Activated gamma-delta T cell (primary cell): ENCODE measurements at places on chromosomes 11 and 22.

DNA sequence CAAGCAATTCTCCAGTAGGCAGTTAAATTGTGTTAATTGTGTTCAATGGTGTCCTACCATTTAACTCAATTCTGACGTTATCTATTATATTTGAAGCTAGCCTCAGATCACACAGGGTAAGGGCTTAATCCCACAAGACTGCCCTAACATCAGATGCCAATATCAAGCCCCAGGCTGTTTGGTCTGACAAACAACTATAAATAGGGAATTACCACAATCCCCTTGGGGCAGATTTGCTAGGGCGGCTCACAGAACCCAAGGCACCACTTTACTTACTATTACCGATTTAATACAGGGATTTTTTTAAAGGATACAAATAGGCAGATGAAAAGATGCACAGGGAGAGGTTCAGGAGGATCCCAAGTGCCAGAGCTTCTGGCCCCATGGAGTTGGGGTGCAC, 678.4 kb downstream of the OPCML start:
- no peak for DNase-seq

GRCh38 chr11:94749369-94749768, 18.8 kb upstream of the AMOTL1 start:
- DNase-seq, result no peak

DNA sequence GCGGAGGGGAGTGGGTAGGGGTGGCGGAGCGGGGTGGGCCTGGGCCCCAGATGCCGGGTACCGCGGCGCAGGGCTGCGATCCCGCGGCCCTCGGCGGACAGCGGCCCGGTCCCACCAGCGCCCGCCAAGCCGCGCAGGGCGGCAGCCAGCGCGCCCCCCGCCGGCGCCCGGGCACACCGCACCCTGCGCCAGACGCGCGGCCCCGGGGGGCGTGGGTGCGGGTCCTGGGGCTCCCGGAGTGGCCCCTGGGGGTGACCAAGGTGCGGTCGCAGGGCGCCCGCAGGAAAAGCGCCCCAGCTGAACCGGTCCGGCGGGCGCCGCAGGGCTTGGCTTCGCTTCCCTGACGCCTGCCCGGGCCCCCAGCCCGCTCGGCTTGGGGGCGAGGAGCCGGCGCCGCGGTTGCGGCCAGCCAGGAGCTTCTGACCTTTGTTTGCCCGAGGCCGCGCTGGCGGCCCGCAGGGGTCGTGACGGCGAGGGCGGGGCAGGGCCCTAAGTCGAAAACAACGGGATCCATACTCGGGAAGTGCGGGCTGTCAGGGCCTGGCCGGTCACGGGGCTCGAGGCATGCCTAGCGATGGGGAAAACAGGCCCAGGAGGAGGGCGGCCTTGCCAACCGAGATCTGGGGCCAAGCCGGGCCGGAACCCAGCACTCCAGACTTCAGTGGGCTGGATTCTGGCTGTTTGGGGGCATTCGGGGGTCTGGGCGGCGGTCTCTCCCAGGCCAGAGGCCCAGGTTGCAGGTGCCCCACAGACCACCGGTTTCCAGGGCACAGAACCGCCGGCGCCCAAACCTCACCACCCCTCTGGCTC, 581 bp upstream of the AP5B1 start:
- DNase-seq, result no peak

GRCh38 chr11:74341921-74342320, 30.5 kb upstream of the P4HA3 start:
- no peak for DNase-seq

- DNase-seq, result no peak
Observed at GRCh38 chr22:49433717-49434611, 393.7 kb downstream of the BRD1 start.

- no peak for DNase-seq
Observed at GRCh38 chr11:119858288-119858687, 129.3 kb upstream of the NECTIN1 start.

DNA sequence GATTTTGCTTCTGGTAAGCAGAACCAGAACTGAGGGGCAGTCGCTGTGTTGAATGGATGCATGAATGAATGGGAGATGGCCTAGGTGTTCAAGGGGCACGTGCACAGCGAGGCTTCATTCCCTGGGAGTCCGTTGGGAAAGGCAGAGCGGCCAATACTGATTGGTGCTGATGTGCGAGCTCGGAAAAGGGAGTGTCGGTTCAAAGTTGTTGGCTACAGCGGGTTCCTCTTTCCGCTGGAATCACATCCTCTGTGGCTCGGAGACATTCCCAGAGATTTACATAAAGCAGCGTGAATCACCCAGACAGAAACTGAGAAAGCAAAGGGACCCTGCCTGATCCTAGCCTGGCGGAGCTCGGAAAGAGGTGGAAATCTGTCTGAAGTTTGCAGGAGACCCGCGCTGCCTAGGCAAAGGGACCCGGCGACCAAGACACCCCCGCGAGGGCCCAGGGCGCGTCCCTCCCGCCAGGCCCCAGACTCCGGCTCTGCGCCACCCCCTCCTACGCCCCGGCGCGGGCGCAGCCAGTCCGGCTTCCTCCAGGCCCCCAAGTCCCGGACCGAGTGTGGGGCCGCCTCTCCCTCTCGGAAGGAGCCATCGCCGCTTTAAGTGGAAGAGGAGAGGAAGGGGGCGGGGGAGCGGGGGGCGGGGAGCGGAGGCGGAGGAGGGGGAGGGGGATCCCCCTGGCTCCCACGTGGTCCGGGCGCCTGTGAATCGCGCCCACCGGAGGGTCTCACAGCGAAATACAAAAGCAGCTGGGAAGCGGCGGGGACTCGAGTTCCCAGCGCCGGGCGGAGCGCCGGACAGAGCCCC, at the start of gene FJX1:
Gene FJX1, plus strand, starts transcription at position 774 of the 810 bp plus-strand sequence. CDS start 177 bp downstream, outside the sequence.
- DNase-seq, result no peak

DNA sequence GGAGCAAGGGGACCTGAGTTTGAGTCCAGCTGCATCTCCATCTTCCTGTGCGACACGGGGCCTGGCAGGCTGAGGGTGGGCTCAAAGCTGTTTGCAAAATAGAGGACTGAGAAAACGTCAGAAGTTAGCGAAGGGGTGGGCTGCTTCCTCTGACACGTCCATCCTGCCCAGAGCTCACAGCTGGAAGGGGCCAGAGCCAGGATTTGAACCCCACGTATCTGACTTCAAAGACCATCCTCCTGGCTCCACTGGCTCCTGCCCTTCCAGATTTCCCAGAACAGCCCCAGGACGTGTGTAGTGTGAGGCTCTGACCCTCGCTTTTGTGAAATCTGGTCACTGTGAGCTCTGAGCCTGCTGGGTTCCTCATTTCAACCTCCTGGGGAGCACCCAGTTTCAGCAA, 56.3 kb downstream of the CD82 start:
- DNase-seq, result no peak

GRCh38 chr11:95778699-95779098, 10.9 kb downstream of the FAM76B start:
- no peak for DNase-seq

DNA sequence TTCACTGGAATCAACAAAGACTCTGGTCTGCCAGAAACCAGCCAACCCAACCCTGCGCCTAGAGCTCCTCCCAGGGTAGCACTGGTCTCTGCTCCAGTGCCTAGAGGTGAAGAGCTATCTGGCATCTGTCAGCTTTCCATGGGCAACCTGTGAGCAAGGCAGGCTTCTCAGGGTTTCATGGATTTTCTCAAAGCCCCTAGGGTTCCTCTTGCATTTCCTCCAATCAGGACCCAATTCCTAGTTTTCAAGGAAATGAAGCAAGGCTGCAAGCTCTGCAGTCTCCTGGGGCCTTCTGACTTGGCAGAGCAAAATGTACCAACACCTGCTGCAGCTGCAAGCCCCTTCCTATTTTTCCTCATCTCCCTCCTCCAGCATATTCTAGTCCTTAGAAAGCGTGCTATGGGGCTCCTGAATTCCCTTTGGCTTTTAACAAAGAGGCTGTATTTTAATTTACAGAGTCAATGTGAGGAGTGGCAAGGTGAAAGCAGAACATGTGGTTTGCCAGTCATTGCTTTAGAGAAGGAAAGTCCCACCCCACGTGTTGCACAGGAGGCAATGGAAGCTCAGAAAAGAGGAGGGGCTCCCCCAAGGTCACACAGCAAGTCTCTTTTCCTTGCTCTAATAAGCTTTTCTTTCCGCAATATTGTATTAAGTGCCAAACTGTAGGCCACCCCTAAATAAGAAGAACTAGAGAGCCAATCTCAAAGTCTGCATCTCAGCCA, 33.0 kb upstream of the RIC3 start:
- no peak for DNase-seq

GRCh38 chr11:30992513-30992849, 377.1 kb downstream of the DCDC1 start:
- no peak for DNase-seq

DNA sequence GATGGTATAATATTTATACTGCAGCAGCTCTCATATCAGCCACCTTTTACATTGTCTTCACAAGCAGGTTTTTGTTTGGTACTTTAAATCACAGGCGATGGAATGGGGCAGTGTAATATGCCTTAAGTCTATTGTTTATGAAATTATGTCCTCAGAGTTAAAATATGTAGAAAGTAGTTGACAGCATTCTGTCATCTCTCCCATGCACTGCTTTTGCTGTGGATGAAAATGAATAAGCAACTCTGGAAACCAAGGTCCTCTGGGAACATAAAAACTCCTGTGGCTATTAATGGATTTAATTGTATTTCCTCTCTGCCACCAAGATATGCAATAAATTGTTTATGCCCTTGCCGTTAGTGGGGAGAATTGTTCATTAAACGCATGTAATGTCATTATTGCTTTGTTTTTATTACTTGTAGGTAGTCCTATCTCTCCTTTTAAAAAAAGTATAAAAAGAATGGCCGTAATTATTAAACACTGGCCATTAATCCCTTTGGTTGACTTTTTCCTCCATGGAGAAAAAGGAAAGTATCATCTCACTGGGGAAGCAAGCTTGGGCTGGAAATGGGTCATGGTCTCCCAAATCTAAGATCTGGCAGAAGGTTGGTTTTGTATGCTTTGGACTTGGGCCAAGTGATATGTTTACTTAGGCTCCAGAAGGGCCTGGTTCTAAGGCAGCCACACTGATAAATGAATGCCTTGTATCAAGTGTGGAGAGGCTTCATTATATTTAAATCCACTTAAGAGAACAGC, 13.1 kb downstream of the PACS1 start:
- DNase-seq, result no peak

DNA sequence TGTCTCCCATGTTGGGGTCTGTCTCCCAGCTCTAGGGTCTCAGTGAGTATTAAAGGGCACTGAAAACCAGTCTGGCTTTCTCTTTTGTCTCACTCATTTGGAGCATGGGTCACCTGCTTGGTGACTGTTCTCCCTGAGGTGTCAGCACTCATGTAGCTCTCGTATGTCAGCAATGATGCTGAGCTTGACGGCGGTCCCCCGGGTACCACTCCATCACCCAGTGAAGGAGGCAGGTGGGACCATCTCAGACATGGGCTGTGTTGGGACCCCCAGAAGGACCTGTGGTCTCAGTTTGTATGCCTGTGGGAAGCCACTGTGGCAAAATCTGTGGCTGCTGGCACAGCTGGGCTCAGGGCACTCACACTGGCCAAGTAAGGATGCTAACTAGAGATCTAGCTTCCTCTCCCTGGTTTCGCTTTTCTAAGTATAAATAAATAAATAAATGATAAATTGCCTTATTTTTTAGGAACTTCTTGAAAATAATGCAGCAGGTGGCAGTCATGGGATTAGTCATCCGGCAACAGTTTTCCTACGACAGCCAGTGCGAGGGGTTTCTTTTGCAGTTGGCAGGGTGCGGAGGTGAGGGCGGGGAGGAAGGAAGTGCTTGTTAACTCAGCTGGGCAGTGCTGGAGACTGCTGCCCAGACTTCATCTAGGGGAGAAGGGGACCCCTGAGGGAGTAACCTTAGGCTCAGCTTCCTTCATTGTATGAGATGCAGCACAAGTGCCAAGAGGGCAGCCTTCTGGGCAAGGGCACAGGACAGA, 48.8 kb downstream of the OSBP2 start:
- no peak for DNase-seq

DNA sequence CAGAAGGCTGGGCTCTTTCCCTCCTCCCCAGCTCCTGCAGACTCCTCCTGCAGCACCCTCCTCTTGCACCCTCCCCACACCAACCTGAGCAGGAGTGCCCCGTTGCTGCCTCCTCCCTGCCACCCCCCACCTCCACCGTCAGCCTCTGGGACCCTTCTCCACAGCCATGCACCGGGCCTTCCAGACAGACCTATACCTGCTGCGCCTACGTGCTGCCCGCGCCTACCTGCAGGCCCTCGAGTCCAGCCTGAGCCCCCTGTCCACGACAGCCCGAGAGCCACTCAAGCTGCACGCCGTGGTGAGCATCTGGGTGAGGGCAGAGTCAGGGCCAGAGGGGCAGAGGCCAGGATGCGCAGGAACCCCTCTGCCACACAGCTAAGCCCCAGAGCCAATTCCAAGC, 16.2 kb downstream of the ZDHHC24 start:
- no peak for DNase-seq

GRCh38 chr11:47595029-47595428, 818 bp upstream of the C1QTNF4 start:
- DNase-seq, result no peak

GRCh38 chr11:65242389-65242788, 19.4 kb upstream of the POLA2 start:
- no peak for DNase-seq

- no peak for DNase-seq
Observed at GRCh38 chr11:82494988-82495432, 238.7 kb downstream of the FAM181B start.

- no peak for DNase-seq
Observed at GRCh38 chr22:38882972-38883622, 11.1 kb upstream of the CBX6 start.

DNA sequence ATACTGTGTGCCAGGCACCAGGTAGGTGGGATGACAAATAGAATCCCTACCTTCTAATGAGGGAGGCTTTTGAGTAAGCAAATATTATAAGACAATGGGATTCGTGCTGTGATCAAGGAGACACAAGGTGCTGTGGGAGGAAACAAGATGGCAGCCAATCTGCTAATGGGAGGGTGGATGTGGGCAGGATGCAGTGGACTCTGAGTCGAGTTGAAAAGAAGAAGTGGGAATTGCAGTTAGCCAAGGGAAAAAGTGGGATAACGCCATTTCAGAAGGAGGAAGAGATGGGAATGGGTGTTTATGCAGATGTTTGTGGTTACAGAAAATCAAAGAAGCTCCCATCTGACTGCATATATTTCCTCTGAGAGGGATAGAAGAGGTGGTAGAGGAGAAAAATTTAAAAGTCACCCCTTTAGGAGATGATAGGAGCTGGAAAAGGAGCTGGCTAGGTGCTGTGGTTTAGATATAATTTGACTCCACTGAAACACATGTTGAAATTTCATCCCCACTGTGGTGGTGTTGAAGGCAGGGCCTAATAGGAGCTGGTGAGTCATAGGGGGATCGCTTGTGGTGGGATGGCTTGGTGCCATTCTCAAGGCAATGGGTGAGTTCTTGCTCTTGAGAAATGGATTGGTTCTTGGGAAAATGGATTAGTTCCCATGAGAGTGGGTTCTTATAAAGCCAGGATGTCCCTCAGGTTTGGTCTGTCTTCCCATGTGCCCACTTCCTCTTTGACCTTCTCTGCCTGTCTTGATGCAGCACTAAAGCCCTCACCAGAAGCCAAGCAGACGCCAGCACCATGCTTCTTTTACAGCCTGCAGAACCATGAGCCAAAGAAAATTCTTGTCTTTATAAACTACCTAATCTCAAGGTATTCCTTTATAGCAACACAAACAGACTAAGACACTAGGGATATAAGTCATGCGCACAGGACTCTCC, 30.0 kb upstream of the POU2AF1 start:
- DNase-seq, result no peak

GRCh38 chr11:134436781-134437180, 24.7 kb upstream of the B3GAT1 start:
- DNase-seq, result no peak
